WTC11 (cell line): ENCODE measurements at places on chromosomes 4 and X. TPM values are rescaled to one million over a fixed set of nuclear protein-coding genes. Genes with fewer than 3 reads are reported as not detected.

GRCh38 chr4:1972414-1972813 is 36.4 kb downstream of the NELFA start:
- no peak for DNase-seq

DNA sequence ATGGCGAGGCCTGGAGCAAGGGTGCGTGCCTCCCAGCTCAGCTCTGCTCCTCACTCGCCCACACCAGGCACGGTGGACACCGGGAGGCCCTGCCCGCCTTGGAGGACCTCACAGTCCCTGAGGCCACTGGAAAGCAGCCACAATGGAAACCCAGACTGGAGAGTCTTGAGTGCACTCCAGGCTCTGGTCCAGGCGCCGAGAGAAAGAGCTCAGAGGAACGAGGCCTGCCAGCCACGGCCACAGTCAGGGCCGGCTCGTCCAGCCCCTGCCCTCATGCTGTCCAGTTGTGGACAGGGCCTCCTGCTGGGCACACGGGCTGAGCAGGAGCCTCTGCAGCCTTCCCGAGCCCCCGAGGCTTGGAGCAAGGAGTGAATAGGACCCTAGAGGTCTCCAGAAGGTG is 53.3 kb upstream of the GRPEL1 start:
- DNase-seq: no peak

DNA sequence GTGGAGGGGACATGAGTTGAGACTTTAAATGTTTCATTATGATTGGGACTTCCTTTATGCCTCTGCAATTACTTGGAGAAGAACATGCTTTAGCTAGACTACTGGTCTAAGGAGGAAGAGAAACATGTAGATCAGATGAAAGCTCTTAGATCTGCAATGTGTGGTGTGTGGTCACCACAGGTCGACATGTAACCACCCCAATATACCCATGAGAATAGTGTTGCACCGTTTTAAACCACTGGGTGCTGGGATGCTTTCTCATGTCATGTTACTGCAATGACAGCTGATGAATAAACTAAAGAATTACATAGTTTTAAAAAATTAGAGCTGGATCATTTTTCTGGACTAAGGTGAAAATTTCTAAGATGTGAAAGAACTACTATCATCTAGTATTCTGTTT is 1039.7 kb downstream of the RAPGEF2 start:
- no peak for DNase-seq

DNA sequence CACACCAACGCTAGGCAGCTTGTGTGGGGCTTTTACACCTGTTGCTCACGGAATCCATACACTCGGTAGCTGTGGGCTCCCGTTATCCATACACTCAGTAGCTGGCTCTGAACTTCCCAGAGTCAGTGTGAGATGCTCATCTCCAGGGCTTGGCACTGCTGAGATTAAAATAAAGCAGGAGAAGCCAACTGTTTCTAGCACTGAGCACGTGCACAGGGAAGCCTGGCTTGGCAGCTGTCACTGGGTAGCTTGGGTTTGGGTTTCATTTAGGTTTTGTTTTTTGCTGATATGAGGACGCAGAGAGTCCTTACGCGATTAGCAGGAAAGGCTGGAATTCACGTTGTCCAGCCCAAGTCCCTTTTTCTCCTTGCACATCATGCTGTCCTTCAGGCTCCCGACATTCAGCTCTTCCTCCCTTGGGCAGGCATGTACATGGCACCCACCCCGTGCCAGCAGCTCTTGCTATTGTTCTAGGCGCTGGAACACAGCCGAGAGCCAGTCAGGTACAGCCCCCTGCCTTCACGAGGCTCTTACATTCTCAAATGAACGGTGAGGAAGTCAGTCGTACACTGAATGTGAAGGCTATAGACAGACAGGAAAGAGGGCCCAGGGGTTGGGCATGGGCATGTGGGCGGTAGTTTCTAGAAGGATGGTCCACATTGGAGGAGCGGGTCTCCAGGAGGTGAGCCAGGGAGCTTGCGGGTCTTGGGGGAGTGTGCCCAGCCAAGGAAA is 25.9 kb downstream of the NSG1 start:
- no peak for DNase-seq

DNA sequence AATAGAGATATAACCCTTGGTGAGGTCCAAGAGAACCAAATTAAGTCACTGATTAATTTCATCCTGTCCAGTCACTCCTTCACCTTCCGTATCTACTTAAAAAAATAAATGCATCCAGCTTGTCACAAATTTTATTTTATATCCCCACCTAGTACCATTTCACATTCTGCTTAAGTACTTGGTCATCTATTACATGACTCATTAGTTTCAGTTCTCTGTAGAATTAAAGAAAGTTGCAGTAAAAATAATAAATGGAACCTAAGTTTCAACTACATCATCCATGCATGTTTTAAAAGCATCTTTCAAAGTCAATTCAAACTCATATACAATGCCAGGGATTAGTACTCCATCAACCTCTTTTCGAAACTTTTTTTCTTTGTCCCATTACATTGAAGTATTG is 130.2 kb downstream of the SH2D1A start:
- DNase-seq: no peak

- no peak for DNase-seq
These were observed 195.9 kb downstream of the KDR start for GRCh38 chr4:54929459-54929858.

DNA sequence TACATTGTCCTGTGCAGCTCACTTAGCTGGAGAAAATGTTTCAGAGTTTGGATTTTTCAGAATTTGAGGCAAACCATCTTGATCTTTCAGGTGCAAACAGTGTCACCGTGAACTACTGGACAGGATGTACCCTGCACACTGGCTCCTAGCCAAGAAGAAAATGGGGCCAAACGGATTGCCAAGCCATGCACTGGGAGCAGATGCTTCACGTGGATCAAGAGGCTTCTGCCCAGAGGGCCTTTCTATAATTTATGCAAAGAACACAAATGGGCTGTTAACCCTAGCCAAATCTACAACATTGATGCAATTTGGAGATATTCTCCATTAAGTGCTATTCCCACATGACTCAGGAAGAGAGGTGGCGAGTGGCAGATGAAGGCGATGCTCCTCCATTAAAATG is 46.9 kb upstream of the ATP8A1 start:
- no peak for DNase-seq

DNA sequence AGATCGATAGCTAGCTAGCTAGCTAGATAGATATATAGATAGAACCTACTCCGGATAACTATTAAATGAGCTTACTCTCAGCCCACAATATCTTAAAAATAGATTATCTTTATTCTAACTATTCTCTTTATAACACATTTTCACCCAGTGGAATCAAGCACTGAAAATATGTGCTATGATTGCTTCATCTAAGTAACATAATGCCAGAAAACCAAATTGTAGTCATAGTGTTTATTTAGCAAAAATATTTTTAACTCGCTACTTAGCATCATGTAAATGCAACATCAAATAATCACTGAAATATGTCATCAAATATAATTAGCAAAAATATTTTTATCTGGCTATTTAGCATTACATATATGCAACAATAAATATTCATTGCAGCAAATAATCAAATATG is 1.5 kb downstream of the TMEM156 start:
- DNase-seq: no peak

GRCh38 chrX:20116087-20116576 is 575 bp downstream of the MAP7D2 start:
- peak; percentile 24 for DNase-seq

GRCh38 chr4:71300362-71300761 is 38.5 kb upstream of the SLC4A4 start:
- DNase-seq: no peak

DNA sequence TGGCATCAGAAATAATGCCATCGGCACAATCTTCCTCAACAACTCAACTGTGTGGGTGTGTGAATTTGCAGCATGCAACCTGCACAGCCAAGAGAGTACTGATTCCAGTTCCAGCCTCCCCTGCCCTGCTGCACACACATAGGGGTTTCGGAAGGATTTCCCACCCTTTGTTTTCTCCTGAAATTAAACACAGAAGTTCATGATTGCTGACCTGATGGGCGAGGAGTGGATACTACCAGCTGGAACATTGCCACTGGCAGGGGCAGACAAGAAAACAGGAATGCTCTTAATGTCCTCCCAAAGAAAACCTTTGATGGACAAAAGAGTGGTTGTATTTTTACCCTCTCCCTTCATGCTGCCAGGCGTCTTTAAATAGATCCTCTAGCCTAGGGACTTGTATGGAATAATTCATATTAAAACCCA is 4.8 kb downstream of the NDP start:
- DNase-seq: no peak

DNA sequence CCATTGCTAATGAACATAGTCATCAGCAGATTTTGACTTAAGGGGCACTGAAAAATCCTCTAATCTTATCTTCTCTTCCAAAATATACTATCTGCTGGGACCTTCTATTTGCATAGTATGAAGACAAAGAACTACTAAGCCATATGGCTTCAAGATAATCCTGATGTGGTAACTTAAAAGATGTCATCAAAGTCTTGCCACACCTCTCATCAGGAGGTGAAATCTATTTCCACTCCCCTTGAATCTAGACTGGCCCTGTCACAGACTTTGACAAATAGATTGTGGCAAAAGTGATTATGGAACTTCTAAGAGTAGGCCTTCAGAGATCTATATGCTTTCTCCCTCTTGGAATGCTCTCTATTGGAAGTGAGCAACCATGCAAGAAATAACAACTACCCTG is 27.3 kb upstream of the TET2 start:
- DNase-seq: no peak

The TBC1D8B gene
- 5.8 to 6.3 TPM (median 6.3 TPM) in 3 replicates for total RNA-seq

DNA sequence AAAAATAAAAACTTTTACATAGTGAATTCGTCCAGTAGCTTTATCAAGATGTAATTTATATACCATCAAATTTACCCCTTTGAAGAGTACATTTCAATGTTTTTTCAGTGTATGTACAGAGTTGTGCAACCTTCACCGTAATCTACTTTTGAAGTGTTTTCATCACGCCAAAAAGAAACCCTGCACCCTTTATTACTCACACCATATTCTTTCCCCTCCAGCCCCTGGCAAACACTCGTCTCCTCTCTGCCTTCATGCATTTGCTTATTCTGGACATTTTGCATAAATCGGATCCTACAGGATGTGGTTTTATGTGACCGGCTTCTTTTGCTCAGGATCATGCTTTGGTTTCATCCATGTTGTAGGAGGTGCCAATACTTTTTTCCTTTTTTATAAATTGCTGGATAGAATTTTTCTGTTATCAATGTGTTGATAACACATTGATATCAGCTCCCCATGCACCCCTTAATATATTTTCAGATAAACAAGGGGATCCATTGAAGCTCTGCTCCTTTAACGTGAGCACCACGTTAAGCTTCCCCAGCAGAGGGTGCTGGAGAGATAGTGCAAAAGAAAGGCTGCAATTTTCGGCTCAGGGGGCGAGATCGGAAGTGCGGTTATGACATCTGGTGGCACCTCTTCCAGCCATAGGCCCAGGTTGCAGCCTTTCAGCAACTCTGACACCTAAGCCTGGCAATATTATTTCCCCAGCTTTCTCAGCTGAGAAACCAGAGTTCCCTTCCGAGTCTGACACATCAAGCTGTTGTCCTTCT is 100.1 kb upstream of the VCX3B start:
- DNase-seq: peak; percentile 60

GRCh38 chrX:13194291-13195103 is 125.4 kb downstream of the ATXN3L start:
- DNase-seq: no peak

GRCh38 chrX:42708222-42708621 is 69.7 kb downstream of the PPP1R2C start:
- DNase-seq: no peak

DNA sequence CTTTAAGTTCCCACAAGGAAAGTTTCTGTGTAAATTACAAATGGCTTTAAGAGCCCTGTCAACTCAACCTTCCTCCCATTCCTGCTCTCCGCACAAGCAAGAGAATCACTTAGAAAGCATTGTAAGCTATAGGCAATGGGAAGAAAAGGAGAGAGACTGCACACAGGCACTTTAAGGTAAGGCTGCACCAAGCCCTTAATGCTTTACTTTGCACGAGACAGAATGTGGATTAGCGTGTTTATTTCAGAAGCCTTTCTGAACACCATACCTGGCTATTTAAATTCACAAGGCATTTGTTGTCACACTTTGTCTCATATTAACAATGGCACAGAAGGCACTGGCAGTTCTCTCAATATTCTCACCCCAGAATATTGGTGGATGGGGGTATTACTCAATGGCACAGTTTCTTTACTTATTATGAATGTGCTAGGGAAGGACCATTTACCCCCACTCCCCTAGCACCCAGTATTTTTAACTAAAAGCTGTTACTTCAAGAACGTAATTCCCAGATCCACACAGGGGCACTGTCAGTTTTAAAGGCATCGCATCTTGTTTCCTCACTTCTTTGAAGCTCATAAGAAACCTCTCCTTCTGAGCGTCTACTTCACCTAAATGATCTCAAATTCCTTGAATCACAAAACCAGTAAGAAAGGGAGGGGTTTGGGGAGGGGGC is 150.0 kb downstream of the MAML3 start:
- DNase-seq: no peak

The LDB2 gene
- 62.4 to 67.4 TPM (median 67.3 TPM) in 3 replicates for total RNA-seq

The TACR3 gene
- total RNA-seq: 2.7 TPM in 3 replicates

- no peak for DNase-seq
These were observed 53.8 kb upstream of the TBC1D14 start for GRCh38 chr4:6855692-6856297.
